Lower lobe of right lung (tissue), 2 donors: ENCODE measurements at places on chromosomes 13 and 19. TPM values are rescaled to one million over a fixed set of nuclear protein-coding genes. Genes with fewer than 3 reads are reported as not detected.

- no peak overlapping the region for H3K4me3 ChIP-seq
- no peak overlapping the region for H3K27ac ChIP-seq
- no peak for DNase-seq
- no peaks in the 10 kb centered on the region for H3K4me1 ChIP-seq
Observed at GRCh38 chr19:51055866-51056265, 9.0 kb downstream of the KLK13 start.

GRCh38 chr19:28019901-28020300 is 1193.0 kb downstream of the UQCRFS1 start:
- no peaks in the 10 kb centered on the region for H3K27me3 ChIP-seq
- no peak overlapping the region for H3K4me3 ChIP-seq
- H3K27ac ChIP-seq: no peak overlapping the region
- H3K4me1 ChIP-seq: no peaks in the 10 kb centered on the region

DNA sequence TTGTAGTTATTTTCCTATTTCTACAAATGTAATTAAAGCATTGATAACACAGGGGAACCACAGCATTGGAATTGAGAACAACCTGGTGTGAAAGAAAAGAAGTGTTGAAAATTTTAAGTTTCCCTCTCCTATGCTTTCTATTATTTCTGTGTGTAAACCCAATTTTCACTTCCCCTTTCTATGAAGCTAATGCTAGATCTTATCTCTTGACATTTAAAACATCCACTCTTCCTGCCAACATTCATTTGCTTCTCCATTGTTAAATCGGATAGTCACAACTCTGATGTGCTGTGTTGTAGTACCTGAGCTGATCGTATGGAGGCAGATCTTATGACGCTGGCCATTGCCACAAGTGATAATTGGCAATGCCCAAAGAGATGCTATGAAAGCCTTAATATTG is 203.0 kb downstream of the ITGBL1 start:
- no peaks in the 10 kb centered on the region for H3K36me3 ChIP-seq
- no peaks in the 10 kb centered on the region for H3K27me3 ChIP-seq
- no peaks in the 10 kb centered on the region for H3K4me1 ChIP-seq
- no peak overlapping the region for H3K4me3 ChIP-seq

DNA sequence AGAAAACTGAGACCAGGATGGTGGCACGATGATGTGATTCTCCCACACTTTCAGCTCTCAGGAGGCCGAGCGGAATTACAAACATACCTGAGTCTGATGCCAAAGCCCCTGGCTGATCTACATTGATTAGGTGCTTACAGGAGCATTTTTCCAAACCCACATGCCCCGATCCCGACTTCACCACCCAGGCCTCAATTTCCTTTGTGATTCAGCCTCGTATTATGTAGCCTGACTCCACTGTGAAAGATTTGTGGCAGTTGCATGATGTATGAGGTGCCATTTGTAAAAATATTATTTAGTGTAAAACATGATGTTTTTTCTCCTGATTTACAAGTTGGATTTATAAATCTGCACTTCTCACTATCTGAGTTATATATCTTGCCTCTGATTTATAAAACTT is 118.0 kb downstream of the TSHZ3 start:
- no peaks in the 10 kb centered on the region for H3K27me3 ChIP-seq
- no peaks in the 10 kb centered on the region for H3K36me3 ChIP-seq
- H3K4me3 ChIP-seq: no peak overlapping the region
- no peaks in the 10 kb centered on the region for H3K4me1 ChIP-seq
- DNase-seq: no peak

DNA sequence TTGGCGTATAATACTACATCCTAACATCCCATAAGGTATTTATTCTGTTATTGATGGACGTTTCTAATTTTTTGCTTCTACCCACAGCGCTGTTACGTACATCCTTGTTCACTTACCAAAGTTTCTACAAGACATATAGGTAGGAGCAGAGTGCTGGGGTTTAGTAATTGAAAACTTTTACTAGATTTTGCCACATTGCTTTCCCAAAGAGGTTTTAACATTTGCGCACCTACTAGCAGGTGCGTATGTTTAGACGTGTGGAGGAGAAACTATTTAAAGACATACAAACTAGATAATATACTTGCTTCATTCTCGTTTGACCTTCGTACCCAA is 559 bp upstream of the RPL21 start:
- peaks cover 44% of the 10 kb centered on the region for H3K4me1 ChIP-seq
- DNase-seq: no peak
- H3K4me3 ChIP-seq: peak overlapping the region; percentile 90
- no peaks in the 10 kb centered on the region for H3K27me3 ChIP-seq
- peaks cover 25% of the 10 kb centered on the region for H3K36me3 ChIP-seq

GRCh38 chr13:90974249-90974975 is 373.1 kb upstream of the MIR17HG start:
- H3K27me3 ChIP-seq: no peaks in the 10 kb centered on the region
- H3K36me3 ChIP-seq: no peaks in the 10 kb centered on the region
- H3K27ac ChIP-seq: no peak overlapping the region

- H3K36me3 ChIP-seq: no peaks in the 10 kb centered on the region
- no peak for DNase-seq
- no peak overlapping the region for H3K27ac ChIP-seq
- H3K4me1 ChIP-seq: no peaks in the 10 kb centered on the region
- H3K27me3 ChIP-seq: peaks cover 8% of the 10 kb centered on the region
Observed at GRCh38 chr19:29329460-29330134, 116.6 kb upstream of the UQCRFS1 start.

The TSHZ3 gene
- total RNA-seq: 5.7 TPM

The RFPL4AL1 gene
- total RNA-seq: not detected

The ZNF667 gene
- total RNA-seq: 1.4 TPM

The TMEM221 gene
- not detected for total RNA-seq

The TEX101 gene
- not detected for total RNA-seq

The SSC5D gene
- 4.7 TPM for total RNA-seq
